ENCODE measurements at places on chromosomes 3 and 15. TPM values are rescaled to one million over a fixed set of nuclear protein-coding genes. Genes with fewer than 3 reads are reported as not detected.

PLA2G4D gene
- not detected for total RNA-seq

CNTN6 gene
- not detected for total RNA-seq

STOML1 gene
- total RNA-seq: 12.3 TPM

SH2D7 gene
- not detected for total RNA-seq

CRYBG3 gene
- total RNA-seq: 6.5 TPM

DNASE1L3 gene
- total RNA-seq: not detected

SCAMP5 gene
- total RNA-seq: 11.2 TPM

GAP43 gene
- total RNA-seq: not detected

CCDC191 gene
- total RNA-seq: 1.7 TPM

HRH1 gene
- 10.2 TPM for total RNA-seq

PKM gene
- total RNA-seq: 3,571 TPM

Data from A549 treated with RU486 at 1 μM for 4 hours (cell line).